ENCODE measurements at places on chromosomes 5 and 9.

DNA sequence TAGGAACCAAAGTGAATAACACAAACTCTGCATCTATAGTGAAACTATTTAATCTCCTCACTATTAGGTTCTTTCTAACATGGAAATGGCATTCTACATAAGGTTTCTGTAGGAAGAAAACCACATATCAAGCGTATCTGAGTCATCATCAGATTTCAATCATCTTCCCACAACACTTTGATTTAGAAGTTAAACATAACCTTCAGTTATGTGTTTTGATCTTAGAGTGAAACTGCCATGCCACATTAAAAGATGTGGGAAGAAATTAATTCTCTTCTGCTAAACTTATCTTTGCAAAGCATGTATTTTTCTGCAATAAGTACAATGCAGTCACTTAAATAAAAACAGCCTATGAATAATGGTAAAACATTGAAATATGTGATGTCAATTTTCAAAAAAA, 55.0 kb downstream of the MEF2C start:
- DNase-seq, result peak; percentile 4

DNA sequence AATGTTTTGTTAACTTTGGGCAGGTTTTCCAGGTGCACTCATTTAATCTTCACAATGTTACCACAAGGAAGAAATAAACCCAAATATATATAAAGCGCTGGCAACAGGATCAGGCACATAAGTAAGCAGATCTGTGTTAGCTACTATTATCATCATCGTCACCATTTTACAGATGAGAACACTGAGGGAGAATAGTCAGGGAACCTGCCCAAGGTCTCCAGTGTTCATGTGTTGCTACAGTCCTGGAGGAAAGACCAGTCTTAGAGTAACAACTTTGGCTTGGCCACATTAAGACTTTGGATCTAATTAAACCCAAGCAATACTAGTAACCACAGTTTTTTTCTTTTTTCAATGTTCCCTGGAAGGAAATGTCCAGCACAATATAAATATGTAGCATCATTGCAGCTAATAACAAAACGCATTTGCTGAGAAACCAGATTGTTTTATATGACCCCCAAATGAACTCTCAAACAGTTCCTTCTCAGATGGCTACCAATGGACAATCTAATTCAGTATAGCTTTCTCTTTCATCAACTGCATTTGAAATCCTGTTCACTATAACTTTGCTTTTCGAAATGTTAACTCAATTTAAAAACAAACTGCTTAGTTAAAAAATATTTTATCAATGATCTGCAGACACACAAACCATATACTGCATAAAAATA, 11.8 kb downstream of the NREP start:
- DNase-seq, result no peak

DNA sequence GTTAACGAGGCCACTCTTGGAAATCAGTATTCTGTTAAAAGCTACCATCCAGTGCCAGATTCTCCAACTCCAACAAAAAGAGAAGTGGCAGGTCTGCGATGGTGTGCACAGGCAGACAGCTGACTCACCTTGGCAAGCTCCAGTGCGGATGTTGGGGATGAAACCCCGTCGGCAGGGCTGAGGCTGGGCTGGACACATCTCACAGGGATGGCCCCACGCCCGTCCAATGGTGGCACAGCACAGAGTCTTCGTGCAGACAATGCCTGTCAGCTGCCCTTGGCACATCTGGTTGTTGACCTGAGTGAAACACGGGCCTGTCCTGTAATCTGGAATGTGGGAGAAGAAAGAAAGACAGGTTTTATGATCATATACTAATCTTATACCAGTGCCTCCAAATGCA, 73.4 kb downstream of the FBN2 start:
- no peak for DNase-seq

GRCh38 chr5:123873846-123874245, 361.9 kb downstream of the CSNK1G3 start:
- DNase-seq, result no peak

DNA sequence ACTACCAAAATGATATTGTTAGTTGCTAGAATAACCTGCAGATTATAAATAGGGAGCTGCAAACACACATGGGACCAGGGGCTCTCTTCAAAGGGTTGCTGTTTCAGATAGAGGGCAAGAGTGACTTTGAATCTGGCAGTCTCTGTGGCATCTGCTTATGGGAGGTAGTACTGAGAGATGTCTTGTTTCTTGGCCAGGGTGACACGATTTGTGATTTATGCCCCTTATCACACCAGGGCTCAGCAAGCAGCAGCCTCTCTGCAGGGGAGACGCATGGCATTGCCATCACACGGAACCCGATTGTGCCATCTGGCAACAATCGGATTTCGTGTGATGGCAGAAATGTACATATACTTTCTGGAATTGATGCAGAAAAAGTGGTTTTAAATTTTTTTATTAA, 615.6 kb downstream of the ZNF608 start:
- no peak for DNase-seq

DNA sequence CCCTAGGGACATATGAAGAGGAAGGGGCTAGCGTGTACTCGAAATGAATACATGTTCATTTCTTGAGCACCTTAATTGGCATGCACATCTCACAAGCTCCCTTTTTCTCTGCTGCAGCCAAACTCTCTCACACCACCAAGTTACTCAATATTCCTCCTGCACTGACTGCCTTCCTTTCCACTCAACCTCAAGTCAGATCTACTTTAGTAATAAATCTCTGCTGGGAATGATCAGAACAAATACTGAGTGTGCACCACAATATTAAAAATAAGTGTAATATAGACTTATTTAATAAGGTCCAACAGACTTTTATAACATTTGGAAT, 995.8 kb upstream of the WWC1 start:
- DNase-seq, result no peak
